T-helper 17 cell (primary cell): ENCODE measurements at places on chromosomes 7 and 10.

GRCh38 chr7:96131525-96131924, 190.4 kb downstream of the SLC25A13 start:
- peaks cover 5% of the 10 kb centered on the region for H3K4me1 ChIP-seq
- no peak overlapping the region for H3K4me3 ChIP-seq
- peaks cover 8% of the 10 kb centered on the region for H3K36me3 ChIP-seq
- H3K27me3 ChIP-seq = no peaks in the 10 kb centered on the region

GRCh38 chr10:96266118-96266770, 5.1 kb downstream of the BLNK start:
- H3K27me3 ChIP-seq = peaks cover 59% of the 10 kb centered on the region
- H3K4me1 ChIP-seq = peaks cover 2% of the 10 kb centered on the region
- no peak overlapping the region for H3K4me3 ChIP-seq
- no peak for DNase-seq

GRCh38 chr7:128121711-128122530, 90.7 kb upstream of the LRRC4 start:
- no peak overlapping the region for H3K4me3 ChIP-seq
- H3K36me3 ChIP-seq = no peaks in the 10 kb centered on the region
- peaks cover 7% of the 10 kb centered on the region for H3K27me3 ChIP-seq

GRCh38 chr7:125358551-125359167, 429.0 kb upstream of the POT1 start:
- H3K36me3 ChIP-seq = no peaks in the 10 kb centered on the region
- no peak for DNase-seq
- H3K27ac ChIP-seq = no peak overlapping the region
- no peak overlapping the region for H3K4me3 ChIP-seq

DNA sequence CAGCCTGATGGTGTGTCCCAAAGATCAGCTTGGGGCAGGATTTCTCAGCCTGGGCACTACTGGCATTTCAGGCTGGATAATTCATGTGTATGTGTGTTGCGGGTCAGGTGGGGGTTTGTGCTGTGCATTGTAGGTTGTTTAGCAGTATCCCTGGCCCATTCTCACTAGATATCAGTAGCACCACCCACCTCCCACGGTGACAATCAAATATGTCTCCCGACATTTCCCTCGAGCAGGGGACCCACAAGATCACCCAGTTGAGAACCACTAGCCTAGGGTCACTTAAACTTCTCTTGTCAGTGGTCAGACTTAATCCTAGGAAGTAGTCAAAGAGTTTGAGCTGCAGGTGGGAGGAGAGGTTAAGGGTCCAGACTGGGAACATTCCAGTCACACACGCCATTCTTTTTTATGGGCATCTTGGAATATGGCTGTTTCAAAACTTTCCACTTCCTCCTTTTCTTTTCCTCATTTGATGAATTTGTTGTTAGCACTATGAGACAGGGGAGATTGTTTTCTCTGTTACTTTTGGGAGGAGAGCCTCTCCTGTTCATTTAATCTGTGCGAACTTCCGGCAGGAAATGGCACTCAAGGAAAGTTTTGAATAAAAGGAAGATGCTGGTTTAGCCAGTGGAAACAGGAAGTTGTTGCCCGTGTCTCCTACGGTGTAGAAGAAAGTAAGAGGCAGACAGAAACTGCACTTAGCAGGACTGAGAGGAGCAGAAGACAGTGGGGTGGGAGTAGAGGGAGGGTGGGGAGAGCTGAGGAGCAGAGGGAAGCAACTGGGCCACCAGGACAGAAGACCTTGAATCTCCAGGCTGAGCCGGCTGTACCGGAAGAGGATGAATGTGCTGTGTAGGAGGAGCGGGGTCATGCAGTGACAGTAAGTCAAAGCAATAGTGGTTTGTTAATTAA, 17.6 kb upstream of the EXOC6 start:
- peak overlapping the region; percentile 67 for H3K27ac ChIP-seq

GRCh38 chr10:31581741-31582323, 262.8 kb downstream of the ZEB1 start:
- H3K4me3 ChIP-seq = no peak overlapping the region
- no peak overlapping the region for H3K27ac ChIP-seq
- peaks cover 42% of the 10 kb centered on the region for H3K27me3 ChIP-seq
- H3K36me3 ChIP-seq = peaks cover 2% of the 10 kb centered on the region
- DNase-seq = no peak
- peaks cover 2% of the 10 kb centered on the region for H3K4me1 ChIP-seq

DNA sequence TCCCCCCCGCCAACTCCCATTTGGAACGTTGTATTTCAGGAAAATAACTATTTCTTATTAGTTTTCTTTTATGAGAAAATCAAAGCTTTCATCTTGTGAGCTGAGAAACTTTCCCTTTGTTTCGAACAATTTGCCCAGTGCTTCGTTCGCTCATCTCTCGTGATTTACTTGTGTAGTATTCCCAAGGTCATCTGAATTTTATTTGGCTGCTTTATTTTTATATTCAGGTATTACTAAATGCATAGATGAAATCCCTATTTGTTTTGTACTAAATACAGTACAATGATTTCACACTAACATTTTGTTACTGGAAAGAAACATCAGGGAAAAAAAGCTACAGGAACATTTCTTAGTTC, 12.0 kb upstream of the EBLN1 start:
- peaks cover 11% of the 10 kb centered on the region for H3K27me3 ChIP-seq
- DNase-seq = no peak
- peaks cover 2% of the 10 kb centered on the region for H3K36me3 ChIP-seq
- peak overlapping the region; percentile 93 for H3K4me3 ChIP-seq
- H3K27ac ChIP-seq = peak overlapping the region; percentile 96

DNA sequence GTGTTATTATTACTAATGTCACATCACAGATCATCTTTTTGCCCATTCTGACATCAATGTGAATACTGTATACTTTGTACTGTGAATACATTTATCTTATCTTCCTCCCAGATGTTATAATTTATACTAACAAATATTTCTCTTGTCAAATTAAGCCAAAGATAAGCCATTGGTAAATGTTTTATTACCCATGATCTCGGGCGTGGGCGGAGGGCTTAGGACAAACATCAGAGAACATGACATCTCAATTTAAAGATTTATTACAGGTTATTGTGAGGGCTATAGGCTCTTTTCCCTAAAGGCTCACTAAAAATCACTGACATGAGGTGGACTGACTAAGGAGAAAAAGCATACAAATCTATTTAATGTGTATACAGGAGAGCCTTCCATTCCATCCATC, 58.2 kb upstream of the DGKB start:
- no peak overlapping the region for H3K27ac ChIP-seq
- H3K4me3 ChIP-seq = no peak overlapping the region
- no peaks in the 10 kb centered on the region for H3K27me3 ChIP-seq
- H3K4me1 ChIP-seq = peaks cover 2% of the 10 kb centered on the region
- DNase-seq = no peak
- H3K36me3 ChIP-seq = no peaks in the 10 kb centered on the region

DNA sequence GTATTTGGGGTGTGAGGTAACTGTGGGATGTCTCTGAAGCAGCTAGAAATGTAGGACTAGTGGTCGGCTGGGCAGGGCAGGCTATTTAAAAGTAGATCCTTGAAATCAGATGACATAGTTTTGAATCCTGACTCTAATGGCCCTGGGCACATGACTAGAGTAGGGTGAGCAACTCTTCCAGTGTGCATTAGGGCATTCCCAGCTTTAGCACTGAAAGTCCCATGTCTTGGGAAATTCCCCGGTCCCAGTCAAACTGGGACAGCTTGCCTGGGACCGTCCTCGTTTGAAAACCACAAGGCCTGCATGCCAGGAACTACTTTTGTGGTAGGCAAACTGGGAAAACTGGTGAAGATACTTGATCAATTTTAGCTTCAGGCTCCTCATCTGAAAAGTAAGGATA, 255.3 kb downstream of the PTEN start:
- no peak for DNase-seq
- H3K36me3 ChIP-seq = no peaks in the 10 kb centered on the region
- peaks cover 15% of the 10 kb centered on the region for H3K4me1 ChIP-seq
- no peaks in the 10 kb centered on the region for H3K27me3 ChIP-seq
- no peak overlapping the region for H3K4me3 ChIP-seq

DNA sequence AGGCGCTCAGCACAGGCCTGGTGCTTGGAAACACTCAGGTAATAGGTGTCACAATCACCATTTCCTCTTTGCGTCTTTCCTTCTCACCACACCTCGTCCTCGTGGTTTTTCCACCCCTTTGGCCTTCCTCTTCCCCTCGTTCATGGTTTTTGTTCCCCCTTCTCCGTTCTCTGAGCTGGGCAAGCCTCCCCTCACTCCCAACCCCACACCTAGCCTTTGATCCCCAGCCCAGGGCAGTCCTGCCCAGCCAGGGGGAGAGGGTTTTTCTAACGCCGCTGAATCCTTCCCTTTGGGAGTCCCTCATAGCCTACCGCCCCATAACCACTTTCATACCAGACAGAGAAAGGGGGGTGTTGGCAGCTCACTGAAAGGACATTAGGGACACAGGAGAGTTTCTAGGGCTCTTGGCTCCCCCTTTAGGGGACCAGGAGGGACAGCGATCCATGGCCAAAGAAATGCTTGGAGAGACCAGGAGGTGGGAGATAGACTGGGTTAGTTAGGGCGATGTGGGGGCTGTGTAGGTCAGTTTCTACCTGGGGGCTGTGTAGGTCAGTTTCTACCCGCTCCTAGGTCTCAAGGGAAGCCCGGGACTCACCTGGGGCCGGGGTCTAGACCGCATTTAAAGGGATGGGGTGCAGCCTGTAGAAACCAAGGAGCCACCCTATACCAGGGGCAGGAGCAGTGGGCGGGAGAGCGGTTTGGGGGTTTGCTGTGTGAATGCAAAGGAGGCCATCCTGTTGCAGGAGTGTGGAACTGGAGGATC, 1.4 kb downstream of the EPHB4 start:
- peaks cover 46% of the 10 kb centered on the region for H3K27me3 ChIP-seq
- peaks cover 11% of the 10 kb centered on the region for H3K36me3 ChIP-seq
- DNase-seq = no peak
- peaks cover 25% of the 10 kb centered on the region for H3K4me1 ChIP-seq
- H3K27ac ChIP-seq = no peak overlapping the region

DNA sequence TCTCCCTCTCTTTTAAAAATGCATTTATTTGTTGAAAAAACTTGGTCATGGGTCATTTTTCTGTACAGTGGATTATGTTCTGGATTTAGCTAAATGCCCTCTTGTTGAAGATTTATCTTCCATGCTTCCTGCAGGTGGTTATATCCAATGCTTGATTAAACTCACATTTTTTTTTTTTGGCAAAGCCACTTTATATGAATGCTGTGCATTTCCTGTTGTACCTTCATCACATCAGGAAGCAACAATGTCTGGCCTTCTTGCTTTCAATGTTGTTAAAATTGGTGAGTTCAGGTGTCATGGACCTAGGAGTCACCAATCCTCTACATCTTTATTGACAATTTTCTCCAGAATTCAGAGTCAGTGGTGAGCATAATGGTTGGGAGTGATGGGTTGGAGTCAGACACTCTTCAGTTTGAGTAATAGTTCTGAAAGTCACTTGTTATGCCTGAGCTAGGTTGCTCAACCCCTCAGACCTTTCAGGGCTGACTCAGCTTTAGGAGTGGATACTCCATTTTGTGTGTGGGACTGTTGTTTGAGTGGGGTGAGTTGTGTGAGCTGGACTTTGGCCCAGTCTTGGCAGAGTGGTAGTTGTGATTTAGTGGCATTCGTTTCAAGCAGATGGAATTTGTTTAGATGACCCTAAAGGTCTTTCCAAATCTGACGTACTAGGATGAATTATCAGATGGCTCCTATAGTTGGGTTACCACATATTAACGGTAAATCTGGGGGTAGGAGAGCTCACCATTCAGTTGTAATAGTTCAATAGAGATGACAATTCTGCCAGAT, 213.5 kb upstream of the ZNF32 start:
- peaks cover 4% of the 10 kb centered on the region for H3K36me3 ChIP-seq
- H3K27me3 ChIP-seq = peaks cover 12% of the 10 kb centered on the region
- DNase-seq = no peak
- no peak overlapping the region for H3K27ac ChIP-seq

DNA sequence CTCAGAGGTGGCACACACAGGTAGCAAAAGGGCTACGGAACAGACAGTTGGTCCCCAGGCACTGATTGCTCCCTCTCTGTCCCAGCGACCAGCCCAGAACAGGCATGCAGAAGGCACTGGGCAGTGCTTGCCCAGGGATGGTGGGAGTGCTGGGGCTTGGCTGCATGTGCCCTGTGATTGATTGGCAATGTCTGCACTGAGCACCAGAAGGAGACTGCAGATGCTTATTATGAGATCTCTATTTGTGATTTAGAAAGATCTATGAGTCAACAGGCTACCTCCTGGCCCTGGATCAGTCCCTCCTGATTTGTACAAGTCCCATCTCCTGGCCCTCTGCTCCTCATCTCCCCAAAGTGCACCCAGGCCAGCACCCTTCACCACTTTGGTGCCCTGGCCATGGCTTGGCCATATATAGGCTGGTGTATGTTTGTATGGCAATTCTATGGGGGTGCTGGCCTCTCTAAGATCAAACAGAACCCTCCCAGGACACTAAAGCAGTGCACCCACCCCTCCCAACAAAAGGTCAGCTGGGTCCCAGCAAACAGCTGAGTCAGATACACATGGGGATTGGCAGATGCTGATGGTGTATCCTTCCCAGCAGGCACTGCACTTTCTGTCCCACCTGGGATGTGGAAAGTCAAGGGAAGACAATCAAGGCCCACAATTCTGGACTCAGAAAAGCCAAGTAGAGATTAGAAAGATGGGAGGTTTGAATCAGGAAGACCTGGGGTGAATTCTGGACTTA, 30.9 kb downstream of the CAMK2B start:
- H3K4me3 ChIP-seq = no peak overlapping the region
- no peak overlapping the region for H3K27ac ChIP-seq
- H3K4me1 ChIP-seq = no peaks in the 10 kb centered on the region
- H3K27me3 ChIP-seq = peaks cover 81% of the 10 kb centered on the region

GRCh38 chr7:36198854-36199266, 45.8 kb downstream of the EEPD1 start:
- H3K4me3 ChIP-seq = no peak overlapping the region
- H3K36me3 ChIP-seq = peaks cover 2% of the 10 kb centered on the region
- no peak for DNase-seq
- H3K4me1 ChIP-seq = peaks cover 32% of the 10 kb centered on the region
- peak overlapping the region; percentile 91 for H3K27ac ChIP-seq

GRCh38 chr7:31192986-31193385, 140.9 kb downstream of the ADCYAP1R1 start:
- H3K36me3 ChIP-seq = no peaks in the 10 kb centered on the region
- DNase-seq = no peak
- H3K27ac ChIP-seq = no peak overlapping the region
- peaks cover 3% of the 10 kb centered on the region for H3K4me1 ChIP-seq
- H3K4me3 ChIP-seq = no peak overlapping the region
- peaks cover 35% of the 10 kb centered on the region for H3K27me3 ChIP-seq

DNA sequence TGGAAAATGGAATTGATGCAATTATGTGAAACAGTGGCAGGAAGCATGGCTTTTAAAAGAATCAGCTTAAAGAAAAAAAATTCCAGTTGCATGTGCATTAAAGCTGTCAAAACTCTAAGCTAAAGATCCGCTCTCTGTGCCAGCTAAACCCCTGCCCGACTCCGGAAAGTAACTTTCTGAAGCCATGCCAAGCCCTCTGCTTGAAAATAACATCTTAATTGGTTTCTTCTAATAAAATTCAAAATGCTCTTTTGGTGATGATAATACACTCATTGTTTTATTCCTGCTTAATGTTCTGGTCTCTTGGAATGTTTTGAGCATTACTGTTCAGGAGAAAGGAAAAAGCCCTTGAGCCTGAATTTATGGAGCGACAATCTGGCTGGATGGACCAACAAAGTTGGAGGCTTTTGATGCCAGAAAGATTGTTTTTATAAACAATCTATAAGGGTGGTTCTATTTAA, 11.7 kb downstream of the SEMA3C start:
- H3K4me1 ChIP-seq = no peaks in the 10 kb centered on the region
- H3K4me3 ChIP-seq = no peak overlapping the region
- no peak overlapping the region for H3K27ac ChIP-seq
- no peak for DNase-seq
- no peaks in the 10 kb centered on the region for H3K27me3 ChIP-seq
- H3K36me3 ChIP-seq = no peaks in the 10 kb centered on the region
